A549 treated with DMSO at 1 μM for 4 hours (cell line): ENCODE measurements at places on chromosomes 7 and 10. TPM values are rescaled to one million over a fixed set of nuclear protein-coding genes. Genes with fewer than 3 reads are reported as not detected.

SFRP4 gene
- total RNA-seq: 3.5 to 4.6 TPM (median 3.9 TPM) in 5 replicates

TMUB1 gene
- 34.7 to 58.3 TPM (median 48.2 TPM) in 5 replicates for total RNA-seq

CUBN gene
- total RNA-seq: 0.11 to 0.25 TPM (median 0.14 TPM) in 4 of 5 replicates, not detected in the other

CALML5 gene
- total RNA-seq: not detected in 5 replicates

HABP2 gene
- total RNA-seq: 0.03 to 0.13 TPM (median 0.08 TPM) in 4 of 5 replicates, not detected in the other

PGAM2 gene
- 0.11 TPM in 1 of 5 replicates, not detected in the others for total RNA-seq

EPHA1 gene
- 0.27 TPM in 1 of 5 replicates, not detected in the others for total RNA-seq

DNAH11 gene
- 0.02 to 0.26 TPM (median 0.10 TPM) in 5 replicates for total RNA-seq

SPDYE9 gene
- not detected in 5 replicates for total RNA-seq

COBL gene
- total RNA-seq: 4.6 to 5.3 TPM (median 4.8 TPM) in 5 replicates

APBB1IP gene
- 8.5 to 10.9 TPM (median 10.4 TPM) in 5 replicates for total RNA-seq

EVX1 gene
- total RNA-seq: 0.05 to 0.06 TPM (median 0.06 TPM) in 3 of 5 replicates, not detected in the others

COL28A1 gene
- total RNA-seq: 0.56 to 0.97 TPM (median 0.71 TPM) in 5 replicates

LRWD1 gene
- total RNA-seq: 21.3 to 35.3 TPM (median 30.8 TPM) in 5 replicates

SEM1 gene
- total RNA-seq: 327 to 643 TPM (median 330 TPM) in 5 replicates

HMX2 gene
- 0.06 to 0.27 TPM (median 0.15 TPM) in 4 of 5 replicates, not detected in the other for total RNA-seq
